ENCODE measurements at places on chromosomes 7 and 10. TPM values are rescaled to one million over a fixed set of nuclear protein-coding genes. Genes with fewer than 3 reads are reported as not detected.

MARCHF5 gene
- 54.6 TPM for polyA plus RNA-seq

CHRM2 gene
- 1.0 TPM for polyA plus RNA-seq

DNA sequence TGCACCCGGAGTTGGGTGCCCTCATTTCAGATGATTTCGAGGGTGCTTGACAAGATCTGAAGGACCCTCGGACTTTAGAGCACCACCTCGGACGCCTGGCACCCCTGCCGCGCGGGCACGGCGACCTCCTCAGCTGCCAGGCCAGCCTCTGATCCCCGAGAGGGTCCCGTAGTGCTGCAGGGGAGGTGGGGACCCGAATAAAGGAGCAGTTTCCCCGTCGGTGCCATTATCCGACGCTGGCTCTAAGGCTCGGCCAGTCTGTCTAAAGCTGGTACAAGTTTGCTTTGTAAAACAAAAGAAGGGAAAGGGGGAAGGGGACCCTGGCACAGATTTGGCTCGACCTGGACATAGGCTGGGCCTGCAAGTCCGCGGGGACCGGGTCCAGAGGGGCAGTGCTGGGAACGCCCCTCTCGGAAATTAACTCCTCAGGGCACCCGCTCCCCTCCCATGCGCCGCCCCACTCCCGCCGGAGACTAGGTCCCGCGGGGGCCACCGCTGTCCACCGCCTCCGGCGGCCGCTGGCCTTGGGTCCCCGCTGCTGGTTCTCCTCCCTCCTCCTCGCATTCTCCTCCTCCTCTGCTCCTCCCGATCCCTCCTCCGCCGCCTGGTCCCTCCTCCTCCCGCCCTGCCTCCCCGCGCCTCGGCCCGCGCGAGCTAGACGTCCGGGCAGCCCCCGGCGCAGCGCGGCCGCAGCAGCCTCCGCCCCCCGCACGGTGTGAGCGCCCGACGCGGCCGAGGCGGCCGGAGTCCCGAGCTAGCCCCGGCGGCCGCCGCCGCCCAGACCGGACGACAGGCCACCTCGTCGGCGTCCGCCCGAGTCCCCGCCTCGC is at the start of gene EGFR:
Gene EGFR (plus strand): TSS at position 657 of the 830 bp plus-strand sequence. CDS start 261 bp downstream, outside the sequence.
- DNase-seq, result peak; percentile 87

SKAP2 gene
- polyA plus RNA-seq, result 47.0 TPM

DNA sequence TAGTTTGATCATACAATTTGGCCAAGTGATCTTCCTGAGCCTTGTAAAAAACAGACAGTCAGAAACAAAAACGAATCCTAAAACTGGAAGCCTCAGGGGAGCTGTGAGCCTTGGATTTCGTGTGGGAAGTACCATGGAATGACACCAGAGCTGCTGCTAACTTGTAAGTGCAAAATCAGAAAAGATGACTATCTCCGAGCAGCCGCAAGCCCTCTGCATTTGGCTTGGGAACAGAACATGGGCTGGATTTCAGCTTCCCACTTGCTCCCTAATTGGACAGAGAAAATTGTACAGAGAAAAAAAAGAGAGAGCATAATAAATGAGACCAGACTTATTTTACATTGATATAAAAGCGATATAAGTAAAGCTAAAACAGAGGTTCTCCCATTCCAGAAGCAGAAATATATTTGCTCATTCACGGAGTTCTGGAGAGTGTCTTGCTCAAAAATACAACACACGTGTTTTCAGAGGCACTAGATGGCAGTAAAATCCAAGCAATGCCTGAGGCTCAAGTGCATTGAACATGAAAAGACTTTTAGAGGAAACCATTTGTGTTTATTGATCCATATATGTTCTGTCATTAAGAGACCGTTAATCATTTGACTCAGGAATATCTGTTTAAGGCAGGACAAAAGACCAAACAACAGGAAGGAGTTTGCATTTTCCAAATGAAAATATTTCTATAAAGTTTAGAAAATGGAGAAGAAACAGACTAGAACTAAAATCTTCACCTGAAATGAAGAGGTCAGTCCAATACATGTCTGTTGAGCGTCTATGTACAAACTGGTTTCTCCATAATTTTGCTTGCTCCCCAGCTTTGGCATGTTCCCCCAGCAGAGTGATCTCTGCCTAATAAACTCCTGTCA is 78.3 kb upstream of the SLC26A5 start:
- no peak for DNase-seq

All from right lung (tissue), 10 donors.